Right kidney (tissue), 9 donors: ENCODE measurements at places on chromosomes 13 and 19.
A peak's percentile ranks its signal among the peaks of the same experiment; 100 is the strongest.

GRCh38 chr13:53045189-53045588 is 16.6 kb downstream of the OLFM4 start:
- DNase-seq: peak; percentile 36

DNA sequence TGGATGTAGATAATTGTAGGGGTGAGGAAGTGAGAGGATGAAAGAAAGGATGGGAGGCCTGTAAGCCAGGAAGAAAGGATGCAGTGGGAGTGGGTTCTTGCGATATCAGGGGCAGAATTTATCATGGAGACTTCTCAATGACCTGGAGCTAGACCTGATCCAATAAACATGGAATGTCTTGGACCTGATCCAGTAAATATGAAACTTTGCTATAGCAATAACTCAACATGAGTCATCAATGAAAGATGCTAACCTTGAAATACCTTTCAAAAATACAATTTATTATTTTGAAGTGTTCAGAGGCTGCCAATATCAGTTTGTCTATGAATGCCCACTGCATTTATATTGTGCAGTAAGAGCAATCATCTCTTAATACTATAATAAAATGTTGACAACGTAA is 279.5 kb downstream of the POU4F1 start:
- no peak for DNase-seq

DNA sequence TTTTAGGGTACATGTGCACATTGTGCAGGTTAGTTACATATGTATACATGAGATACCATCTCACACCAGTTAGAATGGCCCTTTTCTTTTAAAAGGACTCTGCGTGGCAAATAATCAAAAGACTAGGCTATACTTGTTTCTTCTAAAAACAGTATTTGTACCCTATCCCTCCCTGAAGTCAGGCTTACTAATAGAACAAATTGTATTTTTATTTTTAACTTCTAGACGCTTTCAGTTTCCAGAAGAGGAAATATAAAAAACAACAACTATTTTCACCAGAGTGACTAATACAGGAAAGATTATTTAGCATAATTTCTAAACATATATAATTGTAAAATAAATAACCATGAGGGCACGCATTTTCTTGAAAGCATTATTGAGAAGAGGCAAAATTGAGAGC is 83.6 kb downstream of the ITGBL1 start:
- DNase-seq: no peak

DNA sequence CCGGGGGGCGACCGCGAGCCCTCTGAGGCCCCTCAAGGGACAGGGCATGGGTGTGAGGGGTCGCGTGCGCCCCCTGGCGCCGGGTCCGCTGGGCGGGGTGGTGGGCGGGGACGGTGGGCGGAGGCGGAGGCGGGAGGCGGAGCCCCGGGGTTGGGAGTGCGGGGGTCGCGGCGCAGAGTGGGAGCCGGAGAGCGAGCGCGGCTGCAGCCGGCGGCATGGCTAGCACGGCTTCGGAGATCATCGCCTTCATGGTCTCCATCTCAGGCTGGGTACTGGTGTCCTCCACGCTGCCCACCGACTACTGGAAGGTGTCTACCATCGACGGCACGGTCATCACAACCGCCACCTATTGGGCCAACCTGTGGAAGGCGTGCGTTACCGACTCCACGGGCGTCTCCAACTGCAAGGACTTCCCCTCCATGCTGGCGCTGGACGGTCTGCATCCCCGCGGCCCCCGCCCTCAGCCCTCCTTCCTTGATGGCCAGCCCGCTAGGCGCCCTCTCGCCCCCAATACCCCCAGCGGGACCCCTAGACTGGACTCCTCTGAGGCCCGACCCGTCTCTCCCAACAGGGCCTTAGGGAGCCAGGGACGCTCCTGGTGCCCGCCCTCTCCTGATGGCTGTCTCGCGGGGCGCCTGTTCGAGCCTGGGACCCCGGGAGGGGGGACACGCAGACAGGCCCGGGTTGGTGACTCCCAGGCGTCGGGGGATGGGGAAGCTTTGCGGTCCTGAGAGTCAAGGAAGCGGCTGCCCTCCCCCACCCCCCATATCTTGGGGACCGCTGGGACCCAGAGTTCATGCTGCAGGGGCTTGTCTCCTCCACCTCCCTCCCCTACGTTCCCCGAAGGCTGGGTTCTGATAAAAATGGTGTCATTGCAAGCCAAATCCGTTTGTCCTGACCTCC is at the start of gene CLDN10:
TSS of gene CLDN10 (plus strand) at position 182 of the 903 bp plus-strand sequence. CDS start at position 216, 34 bp downstream.
- peak; percentile 72 for DNase-seq

DNA sequence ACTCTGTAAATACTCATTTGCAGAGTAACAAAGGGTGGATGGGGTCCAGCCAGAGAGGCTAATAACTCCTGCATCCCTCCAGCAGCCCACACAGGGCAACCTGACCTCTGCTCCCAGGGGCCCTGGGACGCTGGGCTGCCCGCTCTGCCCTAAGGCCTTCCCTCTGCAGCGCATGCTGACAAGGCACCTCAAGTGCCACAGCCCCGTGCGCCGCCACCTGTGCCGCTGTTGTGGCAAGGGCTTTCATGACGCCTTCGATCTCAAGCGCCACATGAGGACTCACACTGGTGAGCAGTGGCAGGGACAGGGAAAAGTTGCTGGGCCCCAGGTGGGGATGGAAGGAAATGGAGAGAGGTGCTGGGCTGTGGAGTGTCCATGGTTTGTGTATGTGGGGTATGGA is 1.7 kb downstream of the OVOL3 start:
- no peak for DNase-seq

- no peak for DNase-seq
Observed at GRCh38 chr13:105991131-105991530, 544.3 kb downstream of the EFNB2 start.

DNA sequence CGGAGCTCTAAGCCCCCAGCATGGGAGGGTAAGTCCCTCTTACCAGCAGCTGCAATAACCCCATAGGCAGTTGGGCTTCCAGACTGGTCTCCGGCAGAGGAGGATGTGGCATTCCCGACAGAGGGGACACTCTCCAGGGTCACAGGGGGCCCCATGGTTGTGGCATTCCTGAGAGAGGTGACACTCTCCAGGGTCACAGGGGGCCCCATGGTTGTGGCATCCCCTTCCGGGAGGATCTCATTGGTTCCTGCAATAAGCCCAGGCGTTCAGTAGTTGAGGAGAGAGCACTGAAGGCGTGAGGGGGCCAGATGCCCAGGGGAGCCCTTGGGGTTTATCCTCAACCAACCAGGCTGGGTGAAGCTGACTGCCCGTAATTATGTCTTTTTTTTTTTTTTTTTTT is 5.4 kb downstream of the CD320 start:
- DNase-seq: no peak

GRCh38 chr19:44557933-44558332 is 28.5 kb upstream of the CEACAM20 start:
- no peak for DNase-seq

DNA sequence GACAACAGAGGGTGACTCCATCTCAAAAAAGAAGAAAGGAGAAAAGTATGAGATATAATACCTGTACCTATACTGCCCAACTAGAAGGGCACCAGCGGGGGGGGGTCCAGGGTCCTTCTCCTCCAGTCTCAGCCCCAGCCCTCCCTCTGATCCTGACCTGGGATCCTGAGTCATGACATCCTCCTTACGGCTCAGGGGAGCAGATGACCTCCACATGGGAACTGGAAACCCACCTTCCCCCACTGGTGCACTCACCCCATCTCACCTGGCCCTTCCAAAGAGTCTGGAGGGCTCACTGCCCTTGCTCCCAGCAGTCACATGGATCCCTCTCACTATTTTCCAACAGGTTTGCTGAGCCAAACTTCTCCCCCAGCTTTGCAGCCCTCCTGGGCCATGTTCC is 24.2 kb downstream of the TUBA3C start:
- DNase-seq: no peak

DNA sequence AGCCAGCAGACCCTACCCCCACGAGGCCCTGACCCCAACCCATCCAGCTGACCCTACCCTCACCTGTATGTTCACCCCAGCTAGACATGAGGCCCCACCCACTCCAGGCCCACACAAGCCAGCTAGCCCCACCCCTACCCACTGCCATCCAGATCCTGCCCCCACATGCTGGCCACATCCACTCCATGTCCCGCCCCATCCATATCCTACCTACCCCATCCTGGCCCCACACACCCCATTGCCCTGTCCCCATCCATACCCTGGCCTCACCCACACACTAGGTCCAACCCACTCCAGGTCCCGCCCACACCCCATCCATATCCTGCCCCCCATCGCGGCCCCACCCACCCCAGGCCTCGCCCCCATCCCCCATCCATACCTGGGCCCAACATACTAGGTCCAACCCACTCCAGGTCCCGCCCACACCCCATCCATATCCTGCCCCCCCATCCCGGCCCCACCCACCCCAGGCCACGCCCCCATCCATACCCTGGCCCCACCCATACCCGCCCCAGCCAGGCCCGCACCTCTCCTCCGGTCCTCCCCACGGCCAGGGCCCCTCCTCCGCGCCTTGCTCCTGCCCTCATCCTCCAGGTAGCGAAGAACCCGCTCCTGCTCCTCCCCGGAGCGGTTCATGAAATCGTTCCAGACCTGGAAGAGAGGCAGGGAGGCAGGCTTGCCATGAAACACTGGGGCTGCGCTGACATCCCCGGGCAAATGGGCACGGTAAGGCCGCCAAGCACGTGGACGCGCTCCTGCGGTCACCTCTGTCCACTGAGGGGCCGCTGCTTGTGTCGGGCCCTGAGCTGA is 7.2 kb downstream of the RNU6-9 start:
- DNase-seq: no peak

DNA sequence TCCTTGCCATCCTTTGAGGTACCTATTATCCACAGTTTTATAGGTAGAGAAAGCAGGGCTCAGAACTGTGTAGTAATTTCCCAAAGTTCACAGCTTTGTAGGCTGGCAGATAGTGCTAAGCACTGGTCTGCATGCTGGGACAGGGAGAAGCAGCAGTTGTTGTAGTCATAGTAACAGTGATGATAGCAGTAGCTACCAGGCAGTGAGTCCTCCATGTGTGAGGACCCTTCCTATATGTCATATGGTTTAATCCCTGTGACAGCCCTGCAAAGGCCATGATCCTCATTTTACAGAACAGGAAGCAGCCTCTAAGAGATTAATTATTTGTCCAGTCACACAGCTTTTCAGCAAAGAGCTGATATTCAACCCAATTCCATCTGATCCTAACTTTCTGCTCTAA is 21.0 kb downstream of the SERP2 start:
- DNase-seq: no peak

DNA sequence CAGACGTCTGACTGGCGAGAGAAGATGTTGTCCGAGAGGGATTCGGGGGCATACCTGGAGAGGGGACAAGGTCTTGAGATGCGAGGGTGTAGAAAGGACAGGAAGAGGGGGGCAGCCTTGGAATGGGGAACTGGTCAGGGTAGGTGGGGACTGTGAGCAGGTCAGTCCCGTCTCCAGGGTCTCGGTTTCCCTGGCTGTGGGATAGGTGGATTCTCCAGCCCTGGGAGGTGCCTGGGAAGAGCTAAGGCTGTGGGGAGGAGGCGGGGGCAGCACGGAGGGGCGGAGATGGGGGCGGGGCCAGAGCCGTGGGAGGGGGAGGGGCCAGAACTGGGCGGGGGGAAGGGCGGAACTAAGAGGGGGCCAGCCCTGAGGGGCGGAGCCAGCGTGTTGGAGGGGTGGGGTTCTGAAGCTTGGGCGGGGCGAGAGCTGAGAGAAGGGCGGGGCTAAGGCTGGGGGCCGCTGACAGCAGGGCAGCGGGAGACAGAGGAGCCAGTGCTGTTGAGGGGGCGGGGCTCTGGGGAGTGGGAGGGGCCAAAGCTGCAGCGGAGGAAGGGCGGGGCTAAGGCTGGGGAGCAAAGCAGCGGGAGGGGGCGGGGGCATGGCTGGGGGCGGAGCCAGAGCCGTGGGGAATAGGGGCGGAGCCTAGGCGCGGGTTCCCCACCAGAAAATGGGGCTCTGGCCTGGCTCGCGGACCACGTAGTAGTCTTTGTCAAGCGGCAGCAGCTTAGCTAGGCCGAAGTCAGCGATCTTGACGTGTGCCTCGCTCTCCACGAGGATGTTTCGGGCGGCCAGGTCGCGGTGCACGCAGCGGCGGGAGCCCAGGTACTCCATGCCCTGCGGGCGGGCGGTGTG is 9.5 kb upstream of the INSL3 start:
- peak; percentile 79 for DNase-seq

DNA sequence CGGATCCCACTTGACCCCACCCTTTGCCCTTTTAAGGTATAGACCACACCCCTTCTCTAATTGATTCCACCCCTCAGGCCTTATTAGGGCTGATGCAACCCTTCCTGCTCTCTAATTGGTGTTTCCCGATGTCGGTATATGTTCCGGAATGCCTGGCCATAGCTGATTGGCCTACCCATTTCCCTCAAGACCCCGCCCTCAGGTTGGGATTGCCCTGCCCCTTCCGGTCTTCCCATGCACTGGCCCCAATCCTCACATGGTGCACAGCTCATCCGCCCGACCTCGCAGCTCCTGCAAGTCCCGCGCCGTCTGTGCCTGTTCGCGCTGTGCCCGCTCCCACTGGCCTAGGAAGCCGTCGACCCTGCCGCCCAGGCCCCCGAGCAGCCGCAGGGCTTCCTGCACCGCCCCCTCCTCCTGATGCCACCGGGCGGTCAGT is 18.1 kb downstream of the TSKS start:
- DNase-seq: no peak

- no peak for DNase-seq
Observed at GRCh38 chr13:44583137-44583536, 7.0 kb upstream of the TSC22D1 start.

DNA sequence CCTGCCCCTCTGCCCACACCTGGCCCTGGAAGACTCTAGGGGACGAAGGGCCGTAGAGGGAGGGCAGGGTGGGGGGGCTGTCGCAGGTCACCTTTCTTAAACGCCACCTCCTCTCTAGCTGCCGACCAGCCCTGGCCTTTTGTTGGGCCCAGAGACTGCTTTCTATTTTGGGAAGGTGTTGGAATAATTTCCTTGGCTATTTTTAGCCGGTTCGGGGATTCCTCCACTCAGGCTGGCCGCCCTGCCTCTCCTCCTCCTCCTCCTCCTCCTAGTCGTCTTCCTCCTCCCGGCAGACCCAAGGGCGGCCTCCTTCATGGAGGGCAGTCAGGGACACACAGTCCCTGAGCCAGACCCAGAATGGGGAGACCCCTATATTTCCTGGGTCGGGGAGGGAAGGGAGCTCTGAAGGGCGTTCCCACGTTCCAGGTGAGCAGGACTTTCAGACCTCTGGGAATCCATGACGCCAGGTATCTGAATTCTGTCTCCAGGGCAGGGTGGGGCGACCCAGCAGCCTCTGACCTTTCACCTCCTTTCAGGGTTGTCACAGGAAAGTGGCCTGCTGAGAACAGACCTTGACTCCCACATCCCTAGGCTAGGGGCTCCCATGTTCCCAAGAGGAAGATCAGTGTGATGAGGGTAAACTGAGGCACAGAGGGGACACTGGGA is 19.9 kb downstream of the GADD45B start:
- no peak for DNase-seq

DNA sequence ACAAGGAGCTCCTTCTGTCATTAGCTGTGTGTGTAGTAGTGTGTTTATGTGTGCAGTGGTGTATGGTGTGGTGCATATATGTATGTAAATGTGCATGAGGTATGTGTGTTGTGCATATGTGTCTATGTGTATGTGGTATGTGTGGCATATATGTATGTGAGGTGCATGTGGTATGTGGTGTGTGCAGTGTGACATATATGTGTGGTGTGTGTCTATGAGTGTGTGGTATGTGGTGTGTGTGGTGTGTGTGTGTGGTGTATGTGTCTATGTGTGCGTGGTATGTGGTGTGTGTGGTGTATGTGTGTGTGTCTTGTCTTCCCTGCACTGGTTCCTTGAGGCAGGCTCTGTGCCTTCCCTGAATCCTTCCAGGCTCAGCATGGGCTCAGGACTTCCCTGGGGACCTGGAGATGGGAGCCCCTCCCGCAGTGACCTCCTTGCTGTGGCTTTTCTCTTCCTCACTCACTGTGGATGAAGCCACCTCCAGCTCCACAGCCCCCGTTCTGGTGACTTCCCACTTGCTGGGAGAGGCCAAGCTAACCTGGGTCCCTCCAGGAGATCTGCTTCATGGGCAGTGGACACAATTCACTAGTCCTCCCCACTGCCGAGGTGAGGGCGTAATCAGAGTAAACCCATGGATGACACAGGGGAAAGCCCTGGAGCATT is 64.2 kb downstream of the CCDC70 start:
- DNase-seq: no peak
